Gastroesophageal sphincter (tissue), 4 donors: ENCODE measurements at places on chromosomes 16 and 17.

DNA sequence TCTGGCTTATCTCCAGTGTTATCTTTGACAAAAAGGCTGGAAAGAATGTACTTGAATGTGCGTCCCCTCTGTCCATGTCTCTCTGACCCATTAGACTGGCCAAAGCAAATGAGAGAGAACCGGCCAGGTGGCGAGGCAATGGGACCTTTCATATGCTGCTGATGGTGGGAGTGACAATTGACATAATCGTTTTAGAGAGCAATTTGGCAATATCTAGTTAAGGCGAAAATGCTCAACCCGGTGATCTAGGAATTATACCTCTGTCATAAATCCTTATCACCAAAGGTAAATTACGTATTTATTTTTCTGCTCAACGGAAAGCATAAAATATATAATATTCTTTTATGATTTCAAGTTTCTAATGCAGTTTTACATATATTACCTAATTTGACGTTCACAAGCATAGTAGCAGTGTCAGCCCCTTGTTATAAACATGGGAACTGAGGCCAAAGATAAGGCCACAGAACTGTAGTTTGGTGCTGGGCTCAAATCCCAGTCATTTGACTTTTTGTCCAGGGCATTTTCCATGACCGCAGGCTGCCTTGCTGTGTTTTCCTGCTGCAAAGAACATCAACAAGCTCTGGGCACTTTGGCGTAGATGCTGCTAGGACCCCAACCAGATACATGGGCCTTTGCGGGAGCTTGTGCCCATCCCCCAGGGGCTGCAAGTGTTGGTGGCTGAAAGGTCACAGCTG lies 14.7 kb upstream of the SDK2 start:
- ATAC-seq = no peak

DNA sequence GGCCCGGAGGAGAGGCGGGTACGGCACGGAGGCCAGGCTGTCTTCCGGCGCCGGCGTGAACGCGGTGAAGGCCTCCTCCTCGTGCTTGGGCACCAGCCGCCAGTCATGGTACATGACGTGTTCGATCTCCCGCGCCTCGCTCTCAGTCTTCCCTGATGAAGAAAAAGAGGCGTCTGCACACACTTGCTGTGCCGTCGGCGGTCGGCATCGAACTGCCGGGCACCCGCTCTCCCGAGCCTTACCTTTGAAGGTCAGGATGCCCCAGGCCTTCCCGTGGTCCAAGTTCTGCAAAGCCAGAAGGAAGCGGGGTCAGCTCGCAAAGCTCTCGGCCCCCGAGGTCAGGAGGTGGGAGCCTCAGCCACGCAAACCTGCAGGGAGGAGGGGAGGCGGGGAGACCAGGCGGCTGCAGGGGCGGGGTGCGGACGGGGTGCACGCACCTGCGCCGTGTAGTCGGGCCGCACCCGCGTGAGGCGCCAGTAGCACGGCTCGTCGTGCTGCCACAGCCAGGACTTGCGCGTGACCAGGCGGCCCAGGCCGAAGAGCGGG lies at the start of gene EME2:
EME2 (plus strand) TSS at position 449 of the 546 bp plus-strand sequence. CDS start 418 bp downstream, outside the sequence.
- ATAC-seq = no peak

- ATAC-seq = no peak
These were observed 10.7 kb downstream of the DLG4 start for GRCh38 chr17:7208754-7209460.

DNA sequence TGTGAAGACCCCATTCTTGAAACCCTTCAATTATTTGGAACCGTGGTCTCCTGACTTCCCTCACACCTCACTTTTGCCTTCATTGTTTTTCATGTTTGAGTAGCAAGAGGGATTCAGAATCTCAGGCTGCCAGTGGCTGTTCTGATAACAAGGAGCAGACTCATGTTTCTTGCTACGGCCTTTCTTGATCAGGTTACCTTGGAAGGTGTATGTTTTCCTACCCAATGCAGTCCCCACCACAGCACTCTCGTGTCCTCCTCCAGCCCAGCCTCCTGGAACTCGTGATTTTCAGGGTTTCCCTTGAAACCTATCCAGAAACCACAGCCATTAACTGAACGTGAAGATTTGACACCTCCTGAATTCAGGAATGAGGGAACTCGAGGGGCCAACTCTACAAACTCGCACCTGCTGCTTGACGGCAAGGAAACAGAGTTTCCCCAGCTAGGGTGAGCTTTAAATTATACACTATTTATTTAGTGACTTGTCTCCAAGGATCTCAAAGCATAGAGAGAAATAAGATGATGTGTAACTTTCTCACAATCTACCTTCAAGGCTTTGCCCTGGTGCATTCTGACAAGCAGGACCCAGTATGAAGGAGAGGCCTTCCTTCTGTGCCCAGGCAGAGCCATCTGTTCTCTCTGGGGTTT lies 1.6 kb downstream of the ZFHX3 start:
- ATAC-seq = no peak

DNA sequence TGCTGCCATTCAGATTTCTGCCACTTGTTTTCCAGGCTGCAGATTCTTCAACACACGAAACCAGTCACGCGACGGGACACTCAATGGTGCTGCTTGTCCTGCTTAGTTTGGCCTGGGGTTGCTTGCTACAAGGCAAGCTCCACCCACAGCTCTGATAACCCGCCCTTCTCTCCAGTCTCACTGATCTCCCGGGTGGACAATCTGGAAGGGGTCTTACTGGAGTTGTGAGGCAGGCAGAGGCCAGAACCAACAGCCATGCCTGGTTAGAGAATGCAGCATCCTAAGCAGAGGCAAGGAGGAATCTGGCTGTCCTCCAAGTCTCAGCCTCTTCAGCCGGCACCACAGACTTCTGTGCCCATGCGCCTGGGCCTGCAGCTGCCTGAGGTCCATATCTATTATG lies 119.1 kb downstream of the KCNJ12 start:
- ATAC-seq = no peak

DNA sequence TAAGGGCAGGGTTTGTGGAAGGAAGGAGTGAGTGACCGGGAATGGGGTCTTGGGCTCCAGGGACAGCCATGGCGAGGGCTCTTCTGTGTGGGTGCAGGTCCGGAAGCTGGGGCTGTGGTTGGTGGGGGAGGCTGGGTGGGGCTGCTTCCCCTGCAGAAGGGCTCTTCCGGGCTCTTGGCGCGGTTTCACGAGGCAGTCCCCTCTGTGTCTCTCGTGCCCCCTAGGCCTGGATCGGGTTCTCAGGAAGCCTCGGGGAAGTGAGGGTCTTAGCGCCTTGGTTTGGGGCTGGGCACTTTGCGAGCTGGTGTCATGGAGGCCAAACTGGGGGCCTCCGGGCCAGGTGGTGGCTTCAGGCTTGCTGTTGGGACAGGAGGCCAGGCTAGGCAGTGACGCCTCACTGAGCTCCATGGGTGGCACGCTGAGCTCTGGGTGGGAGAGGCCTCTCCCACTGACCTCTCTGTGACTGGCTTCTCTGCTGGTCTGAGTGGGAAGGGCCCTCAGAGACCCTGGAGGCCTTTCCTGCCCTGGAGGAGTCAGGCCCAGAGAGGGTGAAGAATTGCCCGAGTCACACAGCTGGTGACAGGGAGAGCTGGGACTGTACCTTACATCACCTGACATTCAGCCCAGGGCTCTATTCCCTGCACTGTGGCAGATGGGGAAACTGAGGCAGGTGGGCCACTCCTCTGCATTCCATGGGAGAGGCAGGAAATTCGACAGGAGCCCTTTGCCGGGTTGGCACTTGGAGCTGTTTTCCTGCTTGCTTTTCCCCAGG lies 8.2 kb downstream of the ADCY7 start:
- ATAC-seq = no peak

- ATAC-seq = no peak
These were observed 55.3 kb downstream of the ULK2 start for GRCh38 chr17:19812407-19812806.

DNA sequence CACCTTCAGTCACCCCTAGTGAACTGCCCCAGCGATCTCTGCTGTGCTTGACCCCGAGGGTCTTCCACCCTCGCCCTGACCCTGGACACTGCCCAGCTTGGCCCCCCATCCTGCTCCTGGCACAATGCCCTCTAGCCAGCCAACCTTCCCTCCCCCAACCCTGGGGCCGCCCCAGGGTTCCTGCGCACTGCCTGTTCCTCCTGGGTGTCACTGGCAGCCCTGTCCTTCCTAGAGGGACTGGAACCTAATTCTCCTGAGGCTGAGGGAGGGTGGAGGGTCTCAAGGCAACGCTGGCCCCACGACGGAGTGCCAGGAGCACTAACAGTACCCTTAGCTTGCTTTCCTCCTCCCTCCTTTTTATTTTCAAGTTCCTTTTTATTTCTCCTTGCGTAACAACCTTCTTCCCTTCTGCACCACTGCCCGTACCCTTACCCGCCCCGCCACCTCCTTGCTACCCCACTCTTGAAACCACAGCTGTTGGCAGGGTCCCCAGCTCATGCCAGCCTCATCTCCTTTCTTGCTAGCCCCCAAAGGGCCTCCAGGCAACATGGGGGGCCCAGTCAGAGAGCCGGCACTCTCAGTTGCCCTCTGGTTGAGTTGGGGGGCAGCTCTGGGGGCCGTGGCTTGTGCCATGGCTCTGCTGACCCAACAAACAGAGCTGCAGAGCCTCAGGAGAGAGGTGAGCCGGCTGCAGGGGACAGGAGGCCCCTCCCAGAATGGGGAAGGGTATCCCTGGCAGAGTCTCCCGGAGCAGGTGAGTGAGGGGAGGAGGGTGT lies at the start of gene TNFSF13:
TNFSF13 (plus strand) TSS at position 207 of the 776 bp plus-strand sequence; CDS start at position 497, 290 bp downstream.
- ATAC-seq = peak; percentile 33

- no peak for ATAC-seq
These were observed 129.7 kb downstream of the LAT start for GRCh38 chr16:29114574-29114973.

GRCh38 chr16:76278980-76279379 lies 1.8 kb downstream of the CNTNAP4 start:
- no peak for ATAC-seq

- no peak for ATAC-seq
These were observed 845 bp downstream of the RPL27 start for GRCh38 chr17:42999003-42999525.

DNA sequence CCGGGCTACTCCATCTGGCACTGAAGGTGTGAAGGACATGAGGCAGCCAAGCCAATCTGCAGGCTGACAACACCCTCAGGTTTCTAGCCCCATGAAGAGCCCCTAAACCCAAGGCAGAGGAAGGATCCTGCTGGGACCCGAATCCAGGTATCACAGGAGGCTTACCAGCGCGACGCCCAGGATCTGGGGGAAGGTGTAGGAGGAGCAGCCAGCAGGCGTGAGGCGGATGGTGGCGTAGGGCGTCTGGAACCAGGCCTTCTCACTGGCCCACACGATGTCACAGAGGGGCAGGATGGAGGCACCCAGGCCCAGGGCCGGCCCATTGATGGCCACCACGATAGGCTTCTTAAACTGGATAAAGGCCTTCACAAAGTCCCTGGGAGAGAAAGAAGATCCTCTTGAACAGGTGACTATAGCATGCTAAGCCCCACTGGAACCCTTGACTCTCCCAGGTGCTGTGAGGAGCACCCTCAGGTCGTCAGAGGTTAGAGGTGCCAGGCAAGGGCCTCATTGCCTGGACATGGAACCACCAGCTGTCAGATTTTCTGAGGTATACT lies 71.7 kb downstream of the DYNLRB2 start:
- ATAC-seq = no peak

- ATAC-seq = no peak
These were observed 381.0 kb upstream of the TNRC6C start for GRCh38 chr17:77577491-77577890.

DNA sequence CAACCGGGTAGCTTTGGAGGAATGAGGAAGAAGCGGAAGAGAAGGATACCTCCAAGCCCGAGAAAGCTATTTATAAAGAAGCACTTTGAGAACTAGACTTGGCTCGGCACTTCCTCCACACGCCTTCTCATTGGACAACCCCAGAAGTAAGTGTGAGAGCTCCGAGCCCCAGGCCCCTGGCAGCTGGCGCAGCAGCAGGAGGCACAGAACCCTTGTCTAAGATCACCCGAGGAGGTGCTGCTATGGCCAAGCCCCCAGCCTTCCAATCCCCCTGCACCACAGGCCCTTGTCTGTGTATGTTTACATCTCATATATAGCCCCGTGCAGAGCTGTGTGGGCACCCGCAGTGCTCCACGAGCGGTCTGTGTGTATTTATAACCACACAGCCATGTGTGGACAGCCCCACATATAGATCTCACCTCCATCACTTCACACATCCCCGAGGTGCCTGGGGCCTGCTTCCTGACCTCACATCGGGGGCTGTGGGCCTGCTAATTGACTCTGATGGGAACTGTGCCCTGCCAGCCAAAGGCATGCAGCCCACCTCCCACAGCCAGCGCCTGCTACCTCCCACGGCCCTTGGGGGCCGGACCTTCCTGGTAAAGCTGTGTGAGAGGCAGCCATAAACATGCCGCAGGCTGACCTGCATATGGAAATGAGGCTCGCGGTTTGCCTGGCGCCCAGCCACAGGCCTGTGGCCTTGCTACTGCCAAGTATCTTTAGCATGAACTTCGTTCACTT lies 96.1 kb downstream of the C17orf67 start:
- ATAC-seq = no peak

DNA sequence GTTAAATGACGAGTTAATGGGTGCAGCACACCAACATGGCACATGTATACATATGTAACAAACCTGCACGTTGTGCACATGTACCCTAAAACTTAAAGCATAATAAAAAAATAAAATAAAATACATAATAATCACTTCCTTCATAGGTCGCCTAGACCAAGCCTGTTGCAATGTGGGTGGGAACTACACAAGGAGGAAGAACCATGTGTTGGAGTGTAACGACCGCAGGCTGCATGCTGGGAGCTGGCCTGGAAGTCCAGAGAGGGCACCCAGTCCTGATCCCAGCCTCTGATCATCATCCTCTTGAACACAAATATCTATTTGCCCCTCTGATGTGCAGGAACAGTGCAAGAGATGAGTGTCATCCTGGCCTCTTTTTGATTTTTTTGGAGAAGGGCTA lies 224.7 kb upstream of the ASIC2 start:
- no peak for ATAC-seq

DNA sequence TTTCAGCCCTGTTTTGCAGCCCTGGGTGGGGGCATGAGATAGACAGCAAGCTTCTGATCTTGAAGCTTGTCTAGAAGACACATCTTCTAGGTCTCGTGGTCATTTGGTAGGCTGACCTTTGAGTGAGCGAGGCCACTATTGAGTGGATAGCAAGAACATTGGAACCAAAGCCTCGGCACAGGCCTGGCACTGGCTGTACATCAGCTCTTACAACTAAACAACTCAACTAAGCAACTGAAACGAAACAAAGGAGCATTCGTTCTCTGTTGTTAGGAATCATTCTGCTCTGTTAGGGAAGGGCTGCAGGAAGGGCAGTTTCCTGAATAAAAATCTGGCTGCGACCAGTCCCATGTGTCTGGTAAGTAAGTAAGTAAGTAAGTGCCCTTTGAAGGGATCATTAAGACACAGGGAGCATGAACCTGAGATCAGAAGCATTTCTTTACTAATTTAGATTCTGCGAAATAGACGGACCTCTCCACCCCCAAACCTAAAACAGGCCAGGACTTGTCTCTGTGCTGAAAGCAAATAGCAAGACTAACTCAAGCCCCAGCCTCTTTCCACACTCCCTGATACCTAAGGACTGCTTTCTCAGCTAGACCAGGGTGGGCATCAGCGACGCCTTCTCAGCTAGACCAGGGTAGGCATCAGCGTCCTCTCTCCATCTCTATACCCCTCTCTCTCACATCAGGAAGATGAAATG lies 22.7 kb downstream of the CYB561 start:
- no peak for ATAC-seq
